Fibroblast of skin of left biceps (primary cell): ENCODE measurements at places on chromosomes 1 and 21.

DNA sequence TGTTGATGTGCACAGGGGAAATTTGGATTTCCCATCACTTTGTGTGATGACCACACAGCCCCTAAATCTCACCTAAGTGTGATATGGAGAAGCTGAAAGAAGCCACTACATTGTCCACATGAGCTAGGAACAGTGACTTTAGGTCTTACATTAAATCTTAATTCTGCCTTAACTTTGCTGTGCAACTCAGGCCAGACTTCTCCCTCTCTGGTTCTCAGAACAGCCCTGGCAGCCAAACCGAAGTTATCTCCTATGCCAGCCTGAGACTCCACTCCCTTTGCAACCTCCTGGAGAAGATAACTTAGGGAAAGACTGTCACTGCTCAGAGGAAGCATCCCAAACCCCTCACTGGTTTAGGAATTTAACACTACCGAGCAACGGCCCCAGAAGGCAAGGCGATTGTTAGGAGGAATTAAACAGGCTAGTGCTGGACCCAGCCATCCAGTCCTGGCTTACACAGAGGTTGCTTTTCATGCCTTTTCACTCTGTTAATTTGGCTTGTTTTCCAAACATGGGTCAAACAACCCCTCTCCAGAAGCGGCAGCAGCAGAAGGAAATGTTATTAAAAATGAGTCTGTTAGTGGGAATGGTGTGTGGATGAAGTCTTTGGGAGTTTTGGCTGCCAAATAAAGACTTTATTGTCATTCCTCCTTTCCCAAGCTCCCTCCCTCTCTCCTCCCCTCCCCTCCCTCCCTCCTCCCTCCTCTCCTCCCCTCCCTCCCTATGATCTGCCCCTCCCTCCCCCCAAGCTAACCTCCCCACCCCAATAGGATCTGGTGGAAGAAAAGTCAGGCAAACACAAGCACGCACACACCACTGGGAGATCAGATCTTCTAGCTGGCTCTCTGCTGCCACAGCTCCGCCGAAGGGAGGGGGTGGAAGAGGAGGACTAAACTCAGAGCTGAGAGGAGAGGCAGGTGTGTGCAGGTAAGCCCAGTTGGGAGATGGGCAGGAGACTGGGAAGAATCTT lies at the start of gene PRELP:
TSS of gene PRELP (plus strand) at position 795 of the 970 bp plus-strand sequence. CDS start 7,379 bp downstream, outside the sequence.
- DNase-seq = no peak

- no peak for DNase-seq
These were observed 69.6 kb downstream of the DHRS3 start for GRCh38 chr1:12548279-12548972.

- DNase-seq = no peak
These were observed 8.1 kb downstream of the FOXD3 start for GRCh38 chr1:63330331-63330916.

- no peak for DNase-seq
These were observed 10.1 kb downstream of the ATF3 start for GRCh38 chr1:212618466-212619210.

DNA sequence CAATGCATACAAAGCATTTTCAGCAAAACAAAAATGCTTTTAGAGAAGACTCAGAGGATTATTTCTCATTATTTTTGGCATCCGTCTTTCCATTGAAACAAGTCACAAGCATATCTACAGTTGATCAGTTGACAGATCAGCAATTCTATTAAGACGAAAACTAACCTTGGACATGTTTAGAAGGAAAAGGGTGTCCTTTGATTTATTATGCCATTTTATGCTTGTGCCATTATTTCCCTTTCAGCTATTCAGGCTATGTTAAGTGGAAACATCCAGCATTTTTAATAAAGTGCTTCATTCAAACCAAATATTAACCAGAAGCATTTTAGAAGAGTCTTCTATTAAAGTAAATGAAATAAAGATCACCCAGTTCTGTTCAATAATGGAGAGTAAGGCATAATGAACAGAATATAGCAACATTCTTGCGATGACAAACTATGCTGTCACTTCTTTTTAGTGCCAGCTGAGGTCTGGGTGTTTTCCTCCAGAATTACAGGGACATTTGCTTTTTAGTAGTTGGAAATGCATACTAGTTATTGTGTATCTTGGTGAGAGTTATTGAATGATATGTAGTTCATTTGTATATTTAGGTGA lies 481.4 kb downstream of the PLA2G4A start:
- DNase-seq = no peak

- no peak for DNase-seq
These were observed 83.2 kb upstream of the RGS4 start for GRCh38 chr1:162985816-162986435.

DNA sequence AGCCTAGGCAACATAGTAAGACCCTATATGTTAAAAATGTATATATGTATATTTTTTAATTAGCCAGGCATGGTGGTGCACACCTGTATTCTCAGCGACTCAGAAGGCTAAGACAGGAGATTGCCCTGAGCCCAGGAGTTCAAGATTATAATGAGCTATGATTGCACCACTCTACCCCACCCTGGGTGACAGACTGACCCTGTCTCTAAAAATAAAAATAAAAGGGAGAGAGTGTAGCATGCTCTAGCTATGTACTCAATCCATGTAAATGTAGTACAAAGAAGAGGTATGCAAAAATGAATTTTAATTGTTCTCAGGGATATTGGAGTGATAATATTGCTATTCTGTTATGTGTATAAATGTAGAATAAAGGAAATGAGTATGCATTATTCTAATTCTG lies 52.9 kb upstream of the DARS2 start:
- DNase-seq = no peak

DNA sequence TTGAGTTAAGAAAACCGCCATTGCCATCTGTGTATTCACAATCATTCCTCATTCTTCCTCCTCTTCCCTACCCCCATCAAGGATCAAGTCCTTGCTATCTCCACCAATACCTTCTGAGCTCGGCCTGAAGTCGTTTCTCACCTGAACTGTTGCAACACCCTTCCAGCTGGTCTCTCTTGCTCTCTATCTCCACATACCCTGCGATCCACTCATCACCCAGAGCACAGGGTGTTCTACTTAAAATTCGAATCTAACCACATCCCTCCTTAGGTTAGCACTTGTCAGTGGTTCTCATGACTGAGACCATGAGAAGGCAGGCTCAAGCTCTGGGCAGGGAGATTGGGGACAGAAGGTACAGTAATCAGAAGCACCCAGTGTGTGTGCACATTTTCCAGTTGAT lies 4.6 kb downstream of the IVL start:
- no peak for DNase-seq

DNA sequence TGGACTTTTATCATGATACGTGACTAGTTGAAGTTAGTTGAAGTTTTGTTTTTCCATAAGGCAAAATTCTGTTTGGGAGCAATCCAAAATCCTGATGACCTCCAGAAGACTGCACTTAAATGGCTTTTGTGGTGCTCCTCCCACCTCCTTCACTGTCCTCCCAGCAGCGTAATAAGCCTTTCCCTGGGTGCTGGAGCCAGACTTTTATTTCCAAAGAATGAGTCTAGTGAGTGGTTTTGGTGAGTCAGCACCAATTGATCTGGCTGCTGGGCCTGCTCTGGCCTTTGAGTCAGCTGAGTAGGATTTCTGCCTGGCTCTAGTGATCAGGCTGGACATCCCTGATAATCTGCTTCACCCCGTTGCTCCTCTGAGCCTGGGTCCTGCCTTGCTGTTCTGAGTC lies 21.7 kb upstream of the KCND3 start:
- no peak for DNase-seq

DNA sequence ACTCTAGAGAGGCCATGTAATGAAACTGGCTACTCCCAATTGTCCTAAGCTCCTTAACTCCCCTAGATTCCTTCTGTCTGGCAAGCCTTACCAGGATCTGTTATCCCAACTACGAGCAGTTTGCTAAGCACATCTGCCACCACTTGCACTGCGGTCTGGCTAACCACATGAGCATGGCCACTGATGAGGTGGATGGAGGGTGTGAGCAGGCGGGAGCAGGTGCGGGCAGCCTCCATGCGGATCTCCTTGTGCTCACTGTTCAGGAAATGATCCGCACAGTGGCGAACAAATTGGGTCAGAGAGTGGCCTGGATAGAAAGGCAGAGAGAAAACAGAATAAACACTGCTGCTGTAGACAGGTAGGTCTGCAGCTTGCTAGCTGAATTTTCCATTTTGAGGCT lies 24.0 kb downstream of the MTOR start:
- DNase-seq = no peak

DNA sequence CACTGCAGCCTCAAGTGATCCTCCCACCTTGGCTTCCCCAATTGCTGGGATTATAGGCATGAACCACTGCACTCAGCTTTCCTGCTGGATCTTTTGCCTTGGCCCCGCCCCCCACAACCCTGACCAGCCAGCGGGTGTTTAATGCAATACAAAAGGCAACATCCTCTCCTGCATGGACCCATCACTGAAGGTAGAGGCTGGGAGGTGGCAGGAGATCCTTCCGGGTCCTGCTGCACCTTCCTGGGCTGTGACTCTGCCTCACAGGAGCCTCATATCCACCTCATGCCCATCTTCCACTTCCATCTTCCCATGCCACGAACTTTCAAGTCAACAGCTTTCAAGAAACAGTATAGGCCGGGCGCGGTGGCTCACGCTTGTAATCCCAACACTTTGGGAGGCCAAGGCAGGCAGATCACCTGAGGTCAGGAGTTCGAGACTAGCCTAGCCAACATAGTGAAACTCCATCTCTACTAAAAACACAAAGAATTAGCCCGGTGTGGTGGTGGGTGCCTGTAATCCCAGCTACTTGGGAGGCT lies 11.7 kb upstream of the WNT9A start:
- DNase-seq = no peak

DNA sequence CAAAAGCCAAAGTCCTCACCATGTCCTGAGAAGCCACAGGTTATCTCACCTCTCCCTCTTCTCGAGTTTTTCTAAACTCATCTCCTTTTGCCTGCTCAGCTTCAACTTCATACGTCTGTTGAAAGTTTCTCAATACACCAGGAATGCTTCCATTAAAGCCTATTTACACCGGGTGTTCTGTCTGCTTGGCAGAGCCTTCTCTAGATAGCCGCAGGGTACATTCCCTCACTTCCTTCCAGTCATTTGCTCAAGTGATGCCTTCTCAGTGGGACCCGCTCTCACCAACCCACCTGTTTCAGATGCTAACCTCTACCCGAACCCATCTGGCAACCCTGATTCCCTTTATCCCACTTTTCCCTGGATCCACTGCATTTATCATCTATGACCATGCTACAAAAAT lies 257.0 kb upstream of the ADGRL2 start:
- no peak for DNase-seq

DNA sequence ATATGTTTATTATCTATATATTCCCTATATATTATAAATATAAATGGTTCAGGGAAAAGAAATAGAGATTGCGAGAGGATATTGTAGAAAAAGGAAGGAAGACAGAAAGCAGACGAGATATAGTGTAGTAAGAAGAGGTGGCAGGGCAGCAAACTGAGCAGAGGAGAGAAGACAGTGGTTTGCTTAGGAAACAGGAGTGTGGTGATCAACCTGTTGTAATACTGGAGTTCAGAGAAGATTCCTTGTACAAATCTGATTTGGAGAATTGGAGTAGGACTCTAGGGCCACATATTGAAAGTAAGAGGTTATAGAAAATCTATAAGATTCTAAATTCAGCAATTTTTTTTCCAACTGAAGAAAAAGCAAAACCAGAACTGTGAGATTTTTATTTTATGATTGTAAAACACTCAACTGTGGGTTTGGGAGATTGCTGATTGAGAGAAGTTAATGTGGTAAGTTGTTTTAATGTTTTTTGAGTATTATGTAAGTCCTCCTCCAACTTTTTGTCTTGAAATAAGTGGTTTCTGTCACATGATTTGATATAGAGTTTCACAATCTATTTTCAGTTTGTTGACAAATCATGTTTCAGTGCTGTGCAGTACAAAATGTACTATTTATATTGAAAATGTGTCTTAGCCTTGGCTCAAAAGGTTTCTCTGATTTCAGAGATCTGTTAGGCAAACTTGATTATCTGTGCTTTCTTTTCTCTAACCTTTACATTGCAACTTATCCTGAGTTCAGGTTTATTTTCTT lies 9.6 kb upstream of the AMY2B start:
- DNase-seq = no peak

GRCh38 chr21:21103692-21104091 lies 105.5 kb downstream of the NCAM2 start:
- no peak for DNase-seq

GRCh38 chr1:101098327-101098726 lies 72.7 kb upstream of the DPH5 start:
- DNase-seq = no peak

GRCh38 chr1:110438893-110439292 lies 12.1 kb upstream of the PROK1 start:
- DNase-seq = no peak

DNA sequence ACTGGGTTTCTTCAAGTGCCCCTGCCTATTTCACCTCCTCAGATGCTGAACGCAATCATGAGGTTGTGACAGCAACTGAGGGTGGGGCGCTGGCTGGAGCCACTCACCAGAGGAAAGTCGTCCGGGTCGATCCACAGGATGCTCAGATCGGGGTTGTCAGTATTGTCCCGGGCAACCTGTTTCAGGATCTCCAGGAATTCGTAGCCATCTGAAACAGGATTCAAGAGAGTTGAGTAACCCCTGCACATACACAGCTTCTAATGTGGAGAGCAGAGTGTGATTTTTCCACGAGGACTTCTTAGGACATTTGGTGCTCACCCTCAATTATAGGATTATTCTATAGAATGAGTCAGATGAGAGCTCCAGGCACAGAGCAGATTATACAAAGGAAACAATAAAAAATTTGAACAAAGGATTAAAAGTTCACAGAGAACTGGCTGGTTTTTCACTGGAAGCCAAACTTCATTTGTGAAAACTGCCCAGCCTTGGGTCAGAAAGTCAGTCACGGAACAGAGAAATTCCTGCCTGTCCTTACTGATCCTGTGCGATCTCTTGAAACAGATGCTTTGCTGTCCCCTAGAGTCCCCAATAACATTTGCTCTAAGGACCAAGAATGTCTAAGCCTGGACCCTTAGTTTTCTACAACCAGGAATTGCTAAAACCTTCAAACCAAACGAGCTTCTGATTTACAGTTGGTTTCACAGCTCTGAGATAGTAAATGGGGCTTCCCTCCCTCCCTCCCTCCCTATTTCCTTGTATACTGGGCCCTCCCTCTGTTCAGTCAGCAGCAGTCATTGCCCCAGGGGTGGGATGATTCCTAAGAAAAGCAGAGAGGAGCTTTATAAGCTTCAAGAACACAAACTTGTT lies 63.2 kb downstream of the CASQ2 start:
- DNase-seq = no peak

GRCh38 chr1:224831501-224831900 lies 98.0 kb upstream of the DNAH14 start:
- no peak for DNase-seq

DNA sequence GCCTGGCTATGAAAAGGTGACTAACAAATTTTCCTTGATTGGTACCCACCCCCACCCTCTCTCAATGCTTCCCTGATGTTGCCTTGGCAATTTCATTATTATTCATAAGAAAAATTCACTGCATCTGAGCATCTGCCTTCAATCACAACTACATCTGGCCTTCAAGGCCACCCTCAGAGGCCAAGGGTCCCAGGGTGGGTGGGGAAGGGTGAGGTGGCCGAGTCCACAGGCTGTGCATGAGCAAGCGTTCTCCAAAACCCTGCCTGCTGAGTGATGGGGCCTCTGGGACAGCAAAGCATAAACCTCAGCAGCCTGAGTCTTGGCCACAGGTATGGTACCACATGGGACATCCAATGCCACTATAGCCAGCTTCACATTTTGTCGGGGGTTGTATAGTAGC lies 198.7 kb downstream of the SLC35F3 start:
- DNase-seq = no peak
